ENCODE measurements at places on chromosomes 7 and 10.

DNA sequence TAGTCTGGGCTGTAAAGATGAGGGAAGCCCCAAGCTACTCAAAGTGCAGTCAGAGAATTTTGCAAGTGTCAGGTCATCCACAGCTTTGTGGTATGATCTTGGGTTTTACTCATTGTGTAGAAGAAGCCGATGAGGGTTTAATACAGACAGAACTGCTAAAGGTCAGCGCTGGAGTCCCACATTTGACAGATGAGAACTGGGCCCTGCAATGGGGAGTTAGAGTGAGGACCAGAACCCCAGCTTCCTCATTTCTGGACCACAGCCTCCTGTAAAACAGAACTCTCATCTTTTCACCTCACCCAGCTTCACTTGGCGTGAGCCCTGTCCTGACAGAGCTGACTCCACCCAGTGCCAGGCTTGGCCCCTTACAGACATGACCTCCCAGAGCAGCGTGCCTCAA is 20.1 kb downstream of the LRRC20 start:
- no peak for DNase-seq

GRCh38 chr10:26367771-26368170 is 70.4 kb upstream of the APBB1IP start:
- DNase-seq, result peak; percentile 59

- no peak for DNase-seq
Observed at GRCh38 chr10:99531696-99532593, 797 bp upstream of the NKX2-3 start.

- DNase-seq, result no peak
Observed at GRCh38 chr10:27832826-27833225, 87.2 kb upstream of the MKX start.

GRCh38 chr7:134480202-134480601 is 21.3 kb upstream of the AKR1B1 start:
- no peak for DNase-seq

GRCh38 chr10:29949411-29950011 is 109.9 kb downstream of the JCAD start:
- DNase-seq, result no peak

DNA sequence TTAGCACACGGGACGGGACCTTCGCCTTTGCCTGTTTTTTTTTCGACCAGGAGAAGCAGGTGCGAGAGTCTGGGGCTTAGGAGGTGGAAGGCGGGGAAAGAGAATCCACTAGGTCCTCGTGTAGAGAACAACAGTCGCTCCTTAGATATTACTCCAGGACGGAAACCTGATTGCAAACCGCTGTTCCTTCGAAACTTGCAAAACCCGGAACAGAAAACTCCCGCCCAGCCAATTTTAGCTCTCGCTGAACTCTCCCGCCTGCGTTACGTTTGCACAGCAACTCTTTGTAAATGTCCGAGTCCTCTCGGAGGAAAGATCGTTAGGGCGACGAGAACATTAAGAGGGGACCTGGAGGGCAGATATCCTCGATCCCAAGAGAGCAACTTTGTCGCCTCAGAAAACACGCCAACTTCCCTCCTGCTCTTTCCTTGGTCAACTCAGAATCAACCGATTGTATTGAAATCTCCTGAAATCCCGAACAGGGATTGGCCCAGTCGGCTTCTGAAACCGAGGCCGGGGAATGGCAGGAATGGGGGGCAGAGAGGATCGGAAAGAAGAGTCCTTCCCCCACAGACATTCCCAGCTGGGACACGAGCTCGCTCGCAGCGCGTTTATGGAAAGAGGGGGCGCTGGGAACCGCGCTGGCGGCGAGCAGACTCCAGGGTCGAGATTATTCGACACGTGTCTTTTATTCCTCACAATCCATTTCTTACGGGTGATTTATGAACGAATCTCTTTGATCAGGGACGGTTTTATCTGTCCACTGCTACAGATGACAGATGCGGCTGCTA is 9.9 kb downstream of the TWIST1 start:
- DNase-seq, result no peak

GRCh38 chr10:3077940-3078630 is 10.7 kb downstream of the PFKP start:
- no peak for DNase-seq

DNA sequence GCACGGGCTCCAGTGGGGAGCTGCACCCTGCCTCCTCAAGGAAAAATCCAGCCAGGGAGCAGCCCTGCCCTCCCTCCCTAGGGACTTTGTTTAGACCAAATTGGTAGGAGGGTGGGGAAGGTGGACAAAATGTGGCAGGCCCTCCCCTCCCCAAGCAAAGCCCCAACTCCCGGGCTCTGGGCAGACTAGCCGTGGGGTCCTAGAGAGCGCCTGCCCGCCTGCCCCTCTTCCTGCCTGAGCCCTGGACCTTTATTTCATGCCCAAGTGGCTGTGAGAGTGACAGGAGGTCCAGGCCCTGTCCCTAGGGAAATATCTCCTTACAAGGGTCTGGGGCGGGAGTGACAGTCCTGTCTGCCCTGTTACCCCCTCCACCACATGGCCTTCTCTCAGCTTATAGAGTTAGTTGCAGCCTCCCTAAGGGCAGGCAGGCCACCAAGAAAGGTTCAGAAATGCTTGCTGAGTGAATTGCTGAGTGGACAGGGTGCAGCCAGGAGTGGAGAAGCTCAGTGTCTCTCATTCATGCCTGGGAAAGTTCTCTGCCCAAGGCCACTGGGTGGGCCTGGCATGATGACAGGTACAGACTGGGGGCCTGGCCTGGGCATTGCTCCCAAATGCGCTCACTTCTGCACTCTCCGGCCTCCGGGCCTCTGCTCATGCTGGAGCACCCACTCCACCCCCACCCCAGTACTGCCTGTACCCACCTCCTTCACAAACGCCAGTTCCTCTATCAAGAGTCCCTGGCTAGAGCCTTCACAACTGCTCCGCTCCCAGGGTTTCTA is 25.2 kb downstream of the DNAJB12 start:
- peak; percentile 75 for DNase-seq

GRCh38 chr7:17854261-17855047 is 85.8 kb downstream of the SNX13 start:
- no peak for DNase-seq

DNA sequence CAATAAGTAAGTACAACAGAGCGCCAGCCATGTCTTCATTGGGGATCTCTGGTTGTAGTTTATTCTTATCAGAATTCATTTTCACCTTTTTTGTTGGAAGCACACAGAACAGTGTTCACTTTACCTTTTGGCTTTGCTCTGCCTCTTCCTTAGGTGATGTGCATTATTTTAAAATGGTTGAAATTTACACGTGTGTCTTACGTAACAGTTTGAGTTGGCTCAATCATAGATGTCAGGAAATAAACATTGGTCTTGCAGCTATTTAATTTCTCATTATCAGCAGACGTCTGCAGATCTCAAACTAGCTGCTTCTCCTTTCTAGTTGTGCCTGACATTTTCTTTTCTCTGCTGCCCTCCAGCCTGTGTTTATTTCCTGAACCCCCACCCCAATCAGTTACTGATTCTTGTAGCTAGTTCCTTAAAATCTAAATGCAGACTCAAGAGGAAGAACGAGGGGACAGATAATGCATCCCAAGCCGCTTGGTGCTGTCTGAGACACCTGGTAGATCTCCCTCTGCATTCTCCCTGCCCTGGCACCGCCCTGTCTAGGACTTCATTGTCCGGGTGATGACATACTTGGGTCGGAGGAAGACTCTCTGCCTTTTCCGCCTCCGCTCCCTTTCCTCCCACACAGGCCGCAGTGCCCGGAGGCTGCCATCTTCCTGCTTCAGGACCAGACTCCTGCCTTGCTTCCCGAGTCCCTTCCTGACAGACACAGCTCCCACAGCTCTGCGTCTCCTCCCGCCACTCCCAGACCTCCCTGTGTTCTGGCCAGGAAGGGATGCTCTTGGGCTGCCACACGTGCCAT is 108.2 kb downstream of the ANKRD61 start:
- peak; percentile 23 for DNase-seq

DNA sequence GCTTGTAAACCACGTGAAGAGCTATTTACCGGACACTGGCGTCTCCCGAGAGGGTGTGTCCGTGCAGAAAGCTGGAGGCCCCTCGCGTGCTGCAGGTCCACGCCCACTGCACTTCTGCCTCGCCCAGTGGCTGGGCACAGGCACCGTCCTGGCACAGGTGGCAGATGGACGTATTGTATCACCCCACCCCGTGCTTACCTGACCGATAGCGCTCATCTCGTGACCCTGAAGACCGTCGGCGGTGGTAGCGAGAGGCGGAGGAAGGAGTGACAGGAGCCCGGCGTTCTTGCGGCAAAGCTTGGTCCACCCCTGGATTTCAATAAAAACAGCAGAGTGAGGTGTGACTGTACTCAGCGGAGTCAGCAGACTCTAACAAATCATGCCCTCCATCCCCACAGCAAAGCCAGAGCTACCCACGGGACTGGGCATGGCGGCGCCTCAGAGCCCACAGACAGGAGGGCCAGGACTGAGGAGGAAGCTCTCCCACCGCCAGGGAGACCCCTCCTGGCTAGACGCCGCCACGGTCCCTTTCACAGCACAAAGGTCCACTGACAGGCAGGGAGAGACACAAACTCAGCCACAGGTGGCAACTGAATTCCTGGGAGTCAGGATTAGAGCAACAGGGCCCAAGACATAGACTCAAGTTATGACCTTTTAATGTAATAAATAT is 217.1 kb downstream of the DIP2C start:
- DNase-seq, result no peak

- DNase-seq, result no peak
Observed at GRCh38 chr10:47357131-47357582, 9.0 kb downstream of the RBP3 start.

GRCh38 chr7:123120286-123120685 is 79.5 kb downstream of the SLC13A1 start:
- DNase-seq, result no peak

DNA sequence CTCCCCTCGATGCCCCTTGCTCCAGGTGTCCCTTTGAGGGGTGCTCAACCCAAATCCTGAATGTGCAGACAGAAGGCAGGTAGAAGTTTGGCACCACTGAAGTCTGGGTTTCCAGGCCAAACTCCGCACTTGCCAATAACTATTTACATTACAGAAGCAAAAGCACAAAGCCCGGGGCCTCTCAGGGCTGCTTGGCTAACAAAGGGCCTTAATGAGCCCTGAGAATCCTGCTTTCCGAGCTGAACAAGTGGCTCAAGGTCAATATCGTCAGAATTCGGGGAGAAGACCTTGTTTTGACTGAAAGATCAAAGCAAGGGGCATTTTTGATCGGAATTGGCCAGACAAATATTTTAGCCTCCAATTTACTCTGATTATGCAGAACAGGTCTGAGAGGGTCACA is 189.9 kb downstream of the HERPUD2 start:
- DNase-seq, result no peak

DNA sequence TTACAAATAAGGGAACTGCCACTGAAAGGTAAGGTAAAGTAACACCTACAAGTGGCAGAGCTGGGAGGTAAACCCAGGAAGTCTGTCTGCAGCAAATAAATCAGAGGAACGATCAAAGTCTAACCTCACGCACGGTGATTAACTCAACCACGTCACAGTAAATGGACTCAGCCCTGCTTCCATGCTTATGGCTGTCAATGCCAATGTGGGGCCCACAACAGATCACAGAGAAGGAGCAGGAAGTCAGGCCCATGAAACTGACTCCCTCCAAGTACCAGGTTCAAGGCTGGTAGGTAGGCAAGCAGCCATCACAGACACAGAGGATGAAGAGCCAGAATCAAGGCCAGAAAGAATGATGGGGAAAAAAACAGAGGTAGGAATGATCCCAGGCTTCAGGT is 38.0 kb upstream of the ACSL5 start:
- no peak for DNase-seq

- DNase-seq, result peak; percentile 82
Observed at GRCh38 chr10:99658622-99659030, 683 bp upstream of the ENTPD7 start.

- peak; percentile 68 for DNase-seq
Observed at GRCh38 chr7:128863433-128863989, 855 bp downstream of the ATP6V1F start.

- DNase-seq, result peak; percentile 20
Observed at GRCh38 chr7:57201021-57201894, 69.0 kb upstream of the ZNF479 start.

- no peak for DNase-seq
Observed at GRCh38 chr7:119684763-119685162, 588.2 kb upstream of the KCND2 start.

DNA sequence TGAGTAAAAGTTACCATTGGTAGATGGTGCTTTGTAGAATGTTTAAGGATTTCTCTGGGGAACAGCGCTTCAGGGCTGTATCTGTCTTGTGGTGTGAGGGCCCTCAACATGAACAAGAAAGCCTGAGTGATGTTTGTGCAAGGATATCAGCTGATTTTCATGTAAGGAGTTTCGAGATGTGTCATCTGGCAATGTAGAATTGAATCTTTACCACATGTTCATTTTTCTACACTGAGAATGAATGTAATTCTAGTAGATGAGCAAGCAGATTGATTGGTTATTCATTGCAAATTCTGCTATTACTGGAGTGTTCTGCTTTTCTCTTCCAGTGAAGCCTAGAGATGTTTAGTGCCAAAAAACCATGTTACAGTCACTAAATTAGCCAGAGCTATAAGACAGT is 87.7 kb downstream of the ST7 start:
- DNase-seq, result no peak

GRCh38 chr7:76304888-76305375 is 2.5 kb downstream of the HSPB1 start:
- DNase-seq, result no peak

DNA sequence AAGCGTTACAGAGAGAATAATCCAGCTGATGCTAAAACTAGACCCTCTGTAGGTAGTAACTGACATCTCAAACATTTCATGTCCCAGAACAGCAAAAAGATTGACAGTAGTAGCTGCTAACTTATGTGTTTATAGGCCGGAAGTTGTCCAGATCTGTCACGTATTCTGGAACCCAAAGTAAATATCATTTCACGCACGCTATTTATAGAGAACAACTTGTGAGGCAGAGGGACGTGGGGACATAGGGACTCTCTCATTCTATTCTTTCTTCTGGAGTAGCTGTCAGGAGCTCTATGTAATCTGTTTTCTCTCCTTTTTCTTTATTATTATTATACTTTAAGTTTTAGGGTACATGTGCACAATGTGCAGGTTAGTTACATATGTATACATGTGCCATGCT is 22.3 kb downstream of the AGK start:
- no peak for DNase-seq

DNA sequence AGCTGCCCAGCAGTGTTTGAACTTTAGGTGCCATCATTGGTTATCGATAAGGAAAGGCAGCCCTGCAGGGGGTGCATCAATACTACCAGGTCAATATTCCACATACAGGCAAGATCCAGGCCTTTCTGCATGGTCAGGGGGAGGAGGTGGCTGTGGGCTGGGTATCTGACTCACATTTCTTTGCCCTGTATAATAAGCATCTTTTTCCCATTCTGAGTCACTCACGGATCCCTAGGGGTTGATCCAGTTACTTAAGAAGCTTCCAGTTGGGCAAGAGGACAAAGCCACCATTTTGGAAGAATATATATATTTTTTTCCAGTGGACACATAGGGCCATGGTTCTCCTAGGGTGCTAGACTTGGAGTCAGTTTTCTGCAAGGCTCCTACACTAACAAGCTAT is 114.2 kb upstream of the HABP2 start:
- no peak for DNase-seq
